Subcutaneous preadipocyte (primary cell): ENCODE measurements at places on chromosomes 1 and 21. TPM values are rescaled to one million over a fixed set of nuclear protein-coding genes. Genes with fewer than 3 reads are reported as not detected.

The TMCC2 gene
- total RNA-seq: 1.1 and 2.5 TPM in 2 replicates

The CCDC17 gene
- total RNA-seq: 1.5 and 2.2 TPM in 2 replicates

The SIM2 gene
- 1.8 TPM in 1 of 2 replicates, not detected in the other for total RNA-seq

The EXTL1 gene
- total RNA-seq: under 0.01 TPM in 2 replicates

The FGR gene
- not detected in 2 replicates for total RNA-seq

The GSTM1 gene
- 13.7 and 16.2 TPM in 2 replicates for total RNA-seq

The TMEM82 gene
- not detected in 2 replicates for total RNA-seq

The SLAMF9 gene
- total RNA-seq: not detected in 2 replicates
